ENCODE measurements at places on chromosomes 12 and 14.

GRCh38 chr12:10341892-10342509 is 34.3 kb downstream of the KLRD1 start:
- no peak for DNase-seq

- no peak for DNase-seq
Observed at GRCh38 chr12:79161249-79161934, 296.8 kb downstream of the SYT1 start.

GRCh38 chr12:34190054-34190453 is 167.8 kb downstream of the ALG10 start:
- no peak for DNase-seq

GRCh38 chr12:103085541-103085940 is 128.1 kb downstream of the ASCL1 start:
- no peak for DNase-seq

GRCh38 chr12:42583016-42583415 is 6.5 kb downstream of the PRICKLE1 start:
- DNase-seq, result no peak

DNA sequence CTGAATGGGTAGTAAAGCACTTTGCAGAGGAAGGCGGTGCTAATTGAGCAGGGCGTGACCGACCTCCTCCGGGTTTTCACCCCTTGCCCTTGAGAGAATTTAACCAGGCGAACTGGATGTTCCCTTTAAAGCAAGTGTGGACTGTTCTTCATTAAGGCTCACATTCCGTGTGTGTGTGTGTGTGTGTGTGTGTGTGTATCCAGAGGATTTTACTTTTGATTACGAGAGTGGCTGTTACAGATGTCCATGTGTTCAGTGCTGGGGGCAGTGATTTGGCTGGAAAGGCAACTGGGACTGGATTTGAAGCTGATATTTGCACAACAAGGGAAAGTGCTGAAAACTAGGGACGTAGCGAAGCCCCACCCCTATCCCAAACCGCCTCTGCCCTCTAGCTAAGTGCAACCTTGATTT is 2.2 kb downstream of the TMEM132C start:
- DNase-seq, result no peak

DNA sequence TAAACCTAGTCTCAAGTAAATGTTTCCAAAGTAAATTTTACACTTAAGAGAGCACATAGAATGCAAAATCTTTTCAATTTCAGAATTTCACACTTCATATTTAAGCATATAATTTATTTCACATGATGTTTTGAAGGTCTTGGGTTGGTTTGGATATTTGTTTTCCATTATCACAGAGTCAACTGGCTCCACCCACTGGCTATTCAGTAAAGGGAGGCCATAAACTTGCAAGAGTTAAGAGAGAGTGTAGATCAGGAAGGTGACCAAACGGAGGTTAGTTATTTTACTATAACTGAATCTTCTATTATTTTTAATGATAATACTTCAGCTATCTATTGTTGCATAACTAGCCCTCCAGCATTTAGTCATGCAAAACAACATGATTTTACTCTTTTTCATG is 6.2 kb upstream of the CPNE8 start:
- DNase-seq, result no peak

GRCh38 chr12:88291498-88292131 is 149.5 kb downstream of the TMTC3 start:
- no peak for DNase-seq

GRCh38 chr14:86639146-86639545 is 1109.2 kb downstream of the FLRT2 start:
- no peak for DNase-seq

GRCh38 chr12:123254853-123255446 is 16.7 kb downstream of the CDK2AP1 start:
- DNase-seq, result no peak

DNA sequence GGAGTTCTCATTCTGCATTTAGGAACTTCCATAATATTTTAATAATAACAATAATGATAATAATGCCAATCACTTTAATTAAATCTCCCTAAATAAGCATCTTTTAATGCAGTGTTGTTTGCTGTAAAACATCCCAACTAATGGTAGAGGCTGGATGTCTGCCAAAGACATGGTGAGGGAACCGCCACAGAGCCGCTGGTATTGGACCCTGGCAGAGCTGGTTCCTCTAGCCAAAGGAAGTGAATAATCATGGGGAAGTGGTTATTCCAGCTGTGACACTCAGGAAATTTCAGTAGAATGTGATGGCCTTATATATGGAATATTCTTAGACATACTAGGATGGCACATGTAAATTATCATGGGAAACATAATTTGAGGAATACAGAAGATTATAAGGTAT is 483.3 kb downstream of the ZFP36L1 start:
- peak; percentile 4 for DNase-seq

DNA sequence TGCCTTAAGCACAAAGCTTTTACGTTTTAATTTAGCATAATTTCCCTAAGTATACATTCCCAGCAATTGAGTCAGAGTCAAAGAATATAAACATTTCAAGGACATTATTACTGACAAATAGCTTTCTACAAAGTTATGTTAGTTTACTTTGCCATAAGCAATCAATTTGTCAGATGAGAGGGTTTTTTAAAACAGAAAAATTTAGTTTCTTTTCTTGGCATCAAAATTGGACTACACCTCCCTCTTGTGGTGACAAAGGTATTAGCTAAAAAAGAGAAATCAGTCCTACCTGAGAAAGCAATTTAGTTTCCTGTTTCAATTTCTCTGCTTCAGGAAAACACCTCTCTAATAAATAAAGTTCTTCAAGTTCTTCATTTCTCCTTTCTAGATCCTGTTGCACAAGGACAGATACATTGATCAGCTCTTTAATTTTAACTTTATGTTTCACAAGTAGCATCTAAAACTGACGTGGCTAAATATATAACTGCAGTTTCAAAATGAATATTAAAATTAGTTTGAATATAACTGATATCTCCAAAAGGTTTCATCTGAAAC is 39.9 kb downstream of the DNAI7 start:
- no peak for DNase-seq

DNA sequence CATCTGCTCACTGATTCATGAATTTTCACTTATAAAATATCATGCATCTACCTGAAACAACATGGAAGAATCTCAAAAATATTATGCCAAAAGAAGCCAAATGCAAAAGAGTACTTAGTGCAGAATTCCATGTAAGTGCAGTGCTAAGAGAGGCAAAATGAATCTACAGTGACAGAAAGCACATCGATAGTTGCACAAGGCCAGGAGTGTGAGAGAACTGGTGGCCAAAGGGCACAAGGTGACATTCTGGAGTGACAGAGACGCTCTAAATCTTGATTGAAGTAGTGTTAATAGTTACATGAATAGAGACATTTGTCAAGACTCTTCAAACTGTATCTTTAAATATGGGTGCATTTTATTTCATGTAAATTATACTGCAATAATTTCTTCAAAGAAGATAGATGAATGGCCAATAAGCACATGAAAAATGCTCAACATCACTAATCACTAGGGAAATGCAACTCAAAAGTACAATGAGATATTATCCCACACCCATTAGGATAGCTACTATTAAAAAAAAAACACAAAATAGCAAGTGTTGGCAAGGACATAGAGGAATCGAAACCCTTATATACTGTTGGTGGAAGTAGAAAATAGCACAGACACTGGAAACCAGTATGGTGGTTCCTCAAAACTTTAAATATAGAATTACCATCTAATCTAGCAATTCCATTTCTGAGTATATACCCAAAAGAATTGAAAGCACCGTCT is 71.7 kb upstream of the KICS2 start:
- DNase-seq, result no peak

DNA sequence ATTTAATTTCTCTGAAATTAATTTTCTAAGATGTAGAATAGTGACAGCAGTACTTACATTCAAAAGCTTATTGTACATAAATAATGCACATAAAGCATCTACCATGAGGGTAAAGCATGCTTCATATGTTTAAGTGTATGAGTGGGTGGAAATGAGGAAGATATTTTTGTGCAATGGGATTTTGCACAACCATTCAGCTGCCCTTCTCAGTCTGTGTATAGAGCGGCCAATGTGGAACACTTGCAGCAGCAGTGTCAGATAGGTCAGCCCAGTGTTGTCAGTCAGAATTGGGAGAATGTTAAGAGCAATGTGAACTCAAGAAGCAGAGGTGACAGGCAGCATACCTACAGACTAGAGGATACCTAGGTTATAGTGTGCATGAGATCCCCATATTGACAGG is 72.5 kb upstream of the ATP2B1 start:
- no peak for DNase-seq

- no peak for DNase-seq
Observed at GRCh38 chr14:87014856-87015255, 978.1 kb downstream of the GALC start.

DNA sequence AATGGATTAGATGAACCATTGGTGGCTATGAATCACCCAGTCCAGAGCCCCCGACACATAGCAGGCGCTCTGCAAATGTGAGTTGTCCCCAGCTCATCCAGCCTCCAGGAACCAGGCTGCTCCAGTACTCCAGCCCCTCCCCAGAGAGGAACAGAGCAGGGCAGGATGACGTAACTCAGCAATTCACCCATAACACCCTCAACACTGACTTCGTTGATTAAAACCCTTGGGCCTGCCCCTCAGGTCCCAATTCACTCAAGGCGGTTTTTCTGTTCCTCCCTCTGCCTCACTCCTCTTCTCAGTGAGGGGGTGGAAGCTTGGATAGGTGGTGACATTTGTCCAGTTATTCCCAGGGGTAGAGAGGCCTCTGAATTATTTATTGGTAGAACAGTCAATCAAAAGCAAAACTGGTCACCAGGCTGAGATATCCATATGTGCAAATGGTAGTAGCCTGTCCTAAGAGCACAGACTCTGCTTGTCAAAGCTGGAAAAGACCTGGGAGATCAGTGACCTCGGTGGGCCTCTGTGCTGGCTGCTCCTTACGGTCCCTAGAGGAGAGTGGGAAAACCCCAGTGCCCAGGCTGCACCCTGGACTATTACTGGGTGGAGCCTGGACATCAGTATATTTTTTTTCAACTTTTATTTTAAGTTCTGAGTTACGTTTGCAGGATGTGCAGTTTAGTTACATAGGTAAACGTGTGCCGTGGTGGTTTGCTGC is 97.0 kb downstream of the CMKLR1 start:
- DNase-seq, result no peak

DNA sequence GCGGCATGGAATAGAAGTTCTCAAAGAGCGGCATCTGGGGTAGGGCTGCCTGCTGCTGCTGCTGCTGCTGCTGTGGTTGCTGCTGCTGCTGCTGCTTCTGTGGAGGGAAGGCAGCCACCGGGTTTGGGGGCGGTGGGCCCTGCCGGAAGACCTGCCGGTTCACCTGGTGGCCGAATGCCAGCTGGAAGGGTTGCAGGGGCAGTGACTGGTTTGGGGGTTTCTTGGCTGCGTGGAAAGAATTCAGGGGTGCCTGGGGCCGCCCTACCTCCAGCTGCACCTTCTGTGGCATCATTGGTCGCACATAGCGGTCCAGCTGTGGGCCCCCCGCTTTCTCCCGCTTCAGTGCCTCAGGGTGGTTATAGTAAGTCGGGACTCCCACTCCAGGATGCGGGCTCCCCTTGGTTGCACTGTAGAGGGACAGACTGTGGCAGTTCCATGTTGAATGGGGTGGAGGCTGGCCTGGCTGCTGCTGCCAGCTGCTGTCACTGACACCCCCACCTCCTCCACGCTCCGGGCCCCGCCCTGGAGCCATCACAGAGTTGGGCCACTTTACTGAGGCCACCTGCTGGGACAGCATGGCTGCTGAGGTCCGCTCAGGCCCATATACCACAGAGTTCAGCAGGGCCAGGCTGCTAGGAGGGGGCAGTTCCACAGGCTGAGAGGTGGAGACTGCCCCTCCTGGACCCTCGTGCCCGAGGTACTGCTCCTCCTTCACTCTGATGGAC is 25.2 kb upstream of the PNMA1 start:
- no peak for DNase-seq

DNA sequence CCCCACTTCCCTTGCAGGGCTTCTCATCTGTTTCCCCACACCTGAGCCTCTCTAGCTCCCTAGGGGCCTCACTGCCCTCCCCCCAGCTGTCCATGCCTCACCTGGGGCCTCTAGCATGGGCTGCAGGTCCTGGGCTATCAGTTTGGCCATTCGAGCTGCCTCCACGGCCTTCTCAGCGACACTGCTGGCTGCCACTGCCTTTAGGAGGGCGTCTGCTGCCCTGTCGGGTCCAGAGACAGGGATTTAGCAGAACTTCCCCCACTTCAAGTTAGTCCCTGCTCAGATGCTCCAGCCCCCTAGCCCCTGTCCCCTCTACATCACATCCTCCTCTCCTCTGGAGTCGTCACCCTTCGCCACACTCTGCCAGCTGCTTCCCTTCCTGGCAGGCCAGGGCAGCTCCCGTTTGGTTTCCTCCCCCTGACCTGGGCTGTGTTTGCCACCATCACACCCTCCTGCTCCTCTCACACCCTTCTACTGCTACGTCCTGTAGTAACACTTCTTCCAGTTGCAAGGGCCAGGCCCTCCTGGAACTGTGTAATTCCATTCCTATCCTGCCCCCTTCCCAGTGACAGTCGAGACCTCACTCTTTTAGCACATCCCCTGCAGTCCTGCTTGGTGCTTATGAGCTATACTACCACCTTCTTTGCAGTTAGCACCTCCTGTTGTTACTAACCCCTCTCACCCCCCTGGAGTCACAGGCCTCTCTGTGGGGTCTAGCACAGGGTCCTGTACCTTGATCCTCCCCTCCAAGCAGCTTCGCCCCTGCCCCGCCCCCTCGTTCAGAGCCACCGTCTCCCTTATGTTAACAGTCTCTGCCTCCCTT is 4.3 kb upstream of the AP1G2 start:
- DNase-seq, result no peak

GRCh38 chr12:119631930-119632678 is 35.8 kb upstream of the PRKAB1 start:
- DNase-seq, result no peak

DNA sequence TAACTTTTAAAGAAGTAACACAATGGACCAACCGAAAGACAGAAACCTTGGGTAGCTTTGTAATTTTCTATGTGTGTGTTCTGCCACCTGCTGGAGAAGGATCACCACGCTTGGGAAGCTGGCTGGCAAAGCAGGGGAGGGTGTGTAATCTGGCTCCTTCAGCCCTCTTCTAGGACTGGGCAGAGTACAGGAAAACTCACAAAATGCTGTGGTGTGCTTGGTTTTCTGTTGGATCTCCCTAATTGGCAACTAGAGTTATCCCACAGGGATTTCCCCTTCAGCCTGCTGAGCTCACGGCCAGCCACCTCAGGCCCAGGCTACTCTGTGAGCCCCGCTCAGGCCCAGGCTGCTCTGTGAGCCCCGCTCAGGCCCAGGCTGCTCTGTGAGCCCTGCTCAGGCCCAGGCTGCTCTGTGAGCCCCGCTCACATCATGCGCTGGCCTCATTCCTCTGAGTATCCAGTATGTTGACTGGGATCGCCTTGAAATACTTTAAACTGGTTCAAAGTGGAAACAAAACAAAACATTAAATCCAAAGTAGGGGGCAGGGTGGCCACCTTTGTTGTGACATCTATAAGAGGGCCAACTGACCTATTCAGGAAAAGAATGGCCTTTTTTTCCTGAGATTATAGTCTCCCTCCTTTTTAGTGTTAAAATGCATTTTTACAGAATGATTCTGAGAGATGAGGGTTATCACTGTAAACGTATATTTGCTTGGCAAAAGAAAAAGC is 52.0 kb upstream of the RNU6-8 start:
- DNase-seq, result peak; percentile 24

- DNase-seq, result no peak
Observed at GRCh38 chr14:68282479-68283377, 463.1 kb downstream of the RAD51B start.
